Right ventricle myocardium inferior (tissue), 1 donor: ENCODE measurements at places on chromosomes 2 and 18. TPM values are rescaled to one million over a fixed set of nuclear protein-coding genes. Genes with fewer than 3 reads are reported as not detected.

DNA sequence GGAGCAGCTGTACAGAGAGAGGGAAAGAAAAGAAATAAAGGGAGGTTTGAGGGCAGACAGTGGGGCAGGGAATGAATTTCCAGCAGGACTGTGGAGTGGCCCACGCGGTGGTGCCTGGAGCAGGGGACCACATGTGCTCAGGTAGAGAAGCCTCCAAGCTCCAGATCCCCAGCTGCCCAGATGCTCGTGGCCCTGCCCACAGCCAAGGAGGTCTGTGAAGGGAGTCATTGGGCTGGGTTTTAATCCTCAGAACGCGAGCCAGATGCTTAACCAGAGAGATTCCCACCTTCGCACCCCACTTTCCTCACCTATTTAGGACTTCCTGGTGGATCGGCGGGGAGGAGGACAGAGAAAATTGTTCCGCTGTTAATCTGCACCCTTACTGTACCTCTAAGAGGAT lies 369.4 kb downstream of the PARD3B start:
- DNase-seq = no peak

DNA sequence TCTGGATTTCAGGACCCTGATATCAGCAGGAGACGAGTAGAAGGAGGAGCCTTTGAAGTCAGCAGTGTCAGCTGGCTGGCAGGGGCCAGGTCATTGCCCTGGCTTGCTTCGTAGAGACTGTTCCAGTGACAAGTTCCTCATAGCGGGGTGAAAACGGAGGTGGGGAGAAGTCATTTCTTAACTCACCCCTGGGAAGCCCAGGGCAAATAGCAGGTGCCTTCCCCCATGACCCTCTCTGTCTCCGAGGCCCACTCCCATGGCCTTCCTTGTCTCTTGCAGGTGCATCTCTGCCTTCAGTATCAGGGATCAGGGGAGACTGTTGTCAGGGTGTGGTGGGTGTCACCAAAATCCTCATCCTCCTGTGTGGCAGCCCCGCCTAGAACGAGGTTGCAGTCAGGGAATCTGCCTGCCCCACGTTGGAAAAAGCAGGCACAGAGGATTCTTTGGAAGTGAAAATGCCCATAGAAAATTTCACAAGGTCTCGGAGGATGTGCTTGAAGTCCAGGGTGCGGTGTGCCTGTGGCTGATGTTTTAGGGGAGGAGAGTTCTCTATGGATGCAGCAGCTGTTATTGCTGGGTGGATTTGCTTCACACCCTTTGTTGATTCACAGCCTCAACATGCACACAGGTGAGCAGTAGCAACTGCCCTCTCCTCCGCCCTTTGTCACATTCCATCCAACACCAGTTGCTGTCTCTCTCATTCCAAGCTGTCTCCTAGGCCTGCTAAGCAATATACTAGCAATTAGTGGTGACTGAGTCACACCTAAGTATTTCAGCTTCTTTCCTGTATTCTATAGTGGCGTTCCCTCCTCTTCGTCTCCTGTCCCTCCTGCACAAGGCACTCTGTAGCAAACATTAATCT lies 142.6 kb upstream of the FHL2 start:
- DNase-seq = no peak

DNA sequence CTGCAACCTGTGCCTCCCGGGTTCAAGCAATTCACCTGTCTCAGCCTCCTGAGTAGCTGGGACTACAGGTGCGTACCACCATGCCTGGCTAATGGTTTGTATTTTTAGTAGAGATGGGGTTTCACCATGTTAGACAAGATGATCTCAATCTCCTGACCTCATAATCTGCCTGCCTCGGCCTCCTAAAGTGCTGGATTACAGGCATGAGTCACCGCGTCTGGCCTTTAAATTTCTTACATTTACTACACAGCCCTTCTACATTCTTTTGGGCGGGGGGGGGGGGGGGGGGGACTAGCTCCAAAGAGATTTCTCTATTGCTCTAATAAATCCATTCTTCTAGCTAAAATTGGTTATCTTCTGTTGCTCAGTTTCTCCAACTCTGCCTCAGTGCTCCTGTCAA lies 964.9 kb upstream of the ACVR2A start:
- no peak for DNase-seq

DNA sequence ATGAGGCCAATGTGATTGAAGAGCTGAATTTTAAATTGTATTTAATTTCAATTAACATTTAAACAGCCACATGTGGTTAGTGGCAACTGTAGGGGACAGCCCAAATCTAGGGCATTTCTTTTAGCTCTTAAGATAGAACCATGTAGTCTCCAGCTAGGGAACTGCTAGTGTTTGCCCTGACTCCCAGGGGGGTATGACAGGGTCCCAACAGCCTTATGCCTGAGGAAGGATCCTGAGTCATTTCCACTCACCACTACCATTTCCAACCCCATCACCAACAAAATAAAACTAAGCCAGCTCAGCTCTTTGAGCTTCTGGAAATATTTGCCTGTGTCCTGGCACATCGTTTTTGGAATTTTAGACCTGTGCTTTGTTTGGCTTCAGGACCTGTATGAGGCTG lies 13.7 kb upstream of the GMCL1 start:
- DNase-seq = no peak

DNA sequence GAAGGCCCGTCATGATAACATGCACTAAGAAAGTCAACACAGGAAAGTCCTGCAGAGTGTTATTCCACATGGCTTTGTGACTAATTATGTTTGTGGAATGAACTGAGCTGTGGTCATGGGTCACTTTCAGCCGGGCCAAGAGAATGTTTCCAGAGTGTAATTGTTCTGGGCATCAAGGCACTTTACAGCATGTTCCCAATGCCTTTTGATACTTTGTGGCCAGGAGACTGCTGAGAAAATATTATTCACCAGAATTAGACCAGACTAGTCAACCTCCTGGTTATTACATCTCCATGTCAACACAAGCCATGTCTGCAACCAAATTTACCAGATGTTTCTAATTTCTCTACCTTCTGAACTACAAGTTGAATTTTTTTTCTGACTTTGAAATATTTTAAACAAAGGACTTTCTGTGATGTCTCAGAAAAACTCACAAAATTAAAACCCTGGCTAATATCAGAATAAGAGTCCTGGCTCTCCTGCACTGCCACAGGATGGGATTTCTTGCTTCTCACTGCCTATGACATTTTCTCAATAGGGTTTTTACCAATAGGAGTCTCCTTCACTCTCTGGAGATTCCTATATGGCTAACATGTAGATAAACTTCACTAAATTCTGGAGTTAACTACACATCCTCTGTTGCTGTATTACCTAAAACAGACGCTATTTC lies 90.6 kb upstream of the WDR75 start:
- DNase-seq = no peak

DNA sequence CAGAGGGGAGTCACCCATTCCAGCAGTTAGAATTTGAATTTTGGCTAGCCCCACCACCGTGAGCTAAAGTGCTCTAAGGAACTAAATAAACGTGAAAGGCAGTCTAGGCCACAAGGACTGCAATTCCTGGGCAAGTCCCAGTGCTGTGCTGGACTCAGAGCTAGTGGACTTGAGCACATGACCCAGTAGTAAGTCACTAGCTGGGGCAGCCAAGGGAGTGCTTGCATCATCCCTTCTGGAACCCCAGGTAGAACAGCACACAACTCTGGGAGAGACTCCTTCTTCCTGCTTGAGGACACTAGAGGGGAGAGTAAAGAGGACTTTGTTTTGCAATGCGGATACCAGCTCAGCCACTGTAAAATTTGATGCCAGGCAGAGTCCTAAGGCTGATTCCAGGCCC lies 672.2 kb downstream of the CPS1 start:
- no peak for DNase-seq

DNA sequence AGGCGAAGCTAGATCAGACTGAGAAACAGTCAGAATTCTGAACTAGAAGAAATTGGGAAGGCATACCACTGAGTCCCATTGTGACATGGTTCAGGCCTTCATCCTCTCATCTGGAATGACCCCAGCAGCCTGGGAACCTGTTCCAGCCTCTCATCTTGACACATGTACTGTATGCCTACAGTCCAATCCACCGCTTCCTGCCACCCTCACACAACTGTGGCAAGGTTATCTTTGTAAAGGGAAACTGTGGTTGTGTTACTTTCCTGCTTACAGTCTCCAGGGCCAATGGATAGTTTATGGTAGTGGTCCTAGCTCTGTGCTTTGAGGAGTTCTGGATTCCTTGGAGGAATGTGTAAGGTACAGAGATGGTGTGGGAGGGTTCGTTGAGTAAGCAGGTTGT lies 296.9 kb upstream of the TRIB2 start:
- no peak for DNase-seq

DNA sequence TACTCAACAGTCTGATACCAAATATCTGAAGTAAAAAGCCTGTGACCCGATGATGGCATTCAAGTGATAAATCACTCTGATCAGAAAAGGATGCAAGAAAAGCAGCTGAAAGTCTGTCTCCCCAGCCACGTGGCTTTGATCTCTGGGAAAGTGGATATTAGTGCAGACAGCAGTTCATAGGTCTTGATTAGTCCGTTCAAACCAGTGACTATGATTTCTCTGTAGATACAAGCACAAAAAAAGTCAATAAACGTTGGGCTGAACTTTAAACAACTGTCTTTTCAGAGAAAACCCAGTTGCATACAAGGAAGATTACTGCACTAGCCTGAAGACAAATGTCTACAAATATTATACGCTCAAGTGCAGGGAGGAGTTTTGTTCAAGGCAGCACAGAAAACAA lies 107.7 kb upstream of the CDC42EP3 start:
- no peak for DNase-seq

DNA sequence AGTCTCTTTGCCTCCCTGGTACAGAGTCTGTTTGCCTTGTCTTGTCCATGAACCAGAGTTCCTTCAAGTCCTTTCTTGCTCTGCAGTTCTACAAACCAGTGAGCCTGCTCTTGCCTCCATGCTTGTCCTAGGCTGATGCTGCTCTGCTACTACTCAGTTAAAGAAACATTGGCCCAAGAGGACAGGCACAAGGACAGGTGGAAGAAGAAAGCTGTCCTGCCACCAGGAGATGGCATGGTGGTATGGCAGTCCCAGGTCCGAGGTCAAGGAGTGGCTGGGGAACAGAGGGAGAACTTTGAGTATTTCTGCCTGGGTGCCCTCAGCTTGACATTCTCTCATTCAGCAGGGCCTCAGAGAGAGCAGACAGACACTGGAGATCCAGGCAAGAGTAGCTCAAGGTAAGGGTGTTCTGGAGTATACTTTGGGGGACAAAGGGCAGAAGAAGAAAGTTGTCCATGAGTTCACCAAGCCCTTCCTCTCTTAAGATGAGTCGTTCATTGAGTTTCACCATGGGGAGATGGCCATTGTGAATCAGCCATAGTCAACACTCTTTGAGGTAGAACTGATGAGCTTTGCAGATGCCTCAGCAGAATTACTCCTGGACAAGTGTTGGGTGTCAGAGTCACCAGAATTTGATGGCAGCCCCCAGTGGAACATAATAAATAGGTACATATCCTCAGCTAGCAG lies 20.4 kb downstream of the TTC32 start:
- no peak for DNase-seq

DNA sequence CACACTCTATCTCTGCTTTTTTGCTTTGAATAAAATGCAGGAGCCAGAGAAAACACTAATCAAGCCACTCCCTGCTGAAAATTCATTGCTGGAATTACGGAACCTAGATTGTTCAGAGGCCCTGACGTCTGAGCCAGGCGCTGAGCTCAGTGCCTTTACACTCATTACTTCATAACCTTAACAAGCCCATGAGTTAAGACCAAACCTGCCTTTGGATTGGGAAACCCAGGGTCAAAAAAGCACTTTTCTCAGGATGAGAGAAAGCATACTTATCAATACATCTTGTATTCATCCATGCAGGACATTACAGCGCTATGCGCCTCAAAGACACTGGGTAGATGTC lies 762 bp downstream of the INO80C start:
- DNase-seq = no peak

DNA sequence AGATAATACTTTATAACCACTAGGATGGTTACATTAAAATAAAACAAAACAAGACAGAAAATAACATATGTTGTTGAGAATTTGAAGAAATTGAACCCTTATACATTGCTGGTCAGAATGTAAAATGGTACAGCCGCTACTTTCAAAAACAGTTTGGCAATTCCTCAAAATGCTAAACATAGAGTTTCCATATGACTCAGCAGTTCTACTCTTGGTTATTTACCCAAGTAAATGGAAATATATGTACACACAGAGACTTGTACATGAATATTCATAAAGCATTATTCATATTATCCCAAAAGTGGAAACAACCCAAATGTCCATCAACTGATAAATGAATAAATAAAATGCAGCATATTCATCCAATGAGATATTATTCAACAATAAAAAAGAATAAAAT lies 92.5 kb upstream of the LRATD1 start:
- no peak for DNase-seq

GRCh38 chr2:150710916-150711315 lies 223.4 kb upstream of the RND3 start:
- no peak for DNase-seq

GRCh38 chr2:37026050-37026449 lies 58.1 kb downstream of the HEATR5B start:
- no peak for DNase-seq

The PDE1A gene
- 14.6 TPM for total RNA-seq

The FSHR gene
- 0.14 TPM for total RNA-seq

The TFCP2L1 gene
- 0.30 TPM for total RNA-seq

The PCBP1 gene
- total RNA-seq = 203 TPM

The GAREM1 gene
- total RNA-seq = 22.7 TPM

The EVA1A gene
- 0.84 TPM for total RNA-seq

The PTH2R gene
- not detected for total RNA-seq

The AQP12A gene
- total RNA-seq = not detected
